ENCODE measurements at places on chromosomes 7 and 10. TPM values are rescaled to one million over a fixed set of nuclear protein-coding genes. Genes with fewer than 3 reads are reported as not detected.

The GATAD1 gene
- total RNA-seq, result 10.4 TPM

The GARIN1A gene
- under 0.01 TPM for total RNA-seq

The ACTL6B gene
- total RNA-seq, result not detected

The FGL2 gene
- 0.13 TPM for total RNA-seq

The WNT16 gene
- total RNA-seq, result not detected

The COL28A1 gene
- not detected for total RNA-seq

The TEX47 gene
- not detected for total RNA-seq

The CYP2C19 gene
- not detected for total RNA-seq

The PON3 gene
- 0.13 TPM for total RNA-seq

The BMPER gene
- 4.9 TPM for total RNA-seq

The BEND7 gene
- 4.9 TPM for total RNA-seq

The MUC12 gene
- total RNA-seq, result not detected

The SNCG gene
- total RNA-seq, result 137 TPM

The JAKMIP3 gene
- under 0.01 TPM for total RNA-seq
